ENCODE measurements at places on chromosomes 11 and 22.

DNA sequence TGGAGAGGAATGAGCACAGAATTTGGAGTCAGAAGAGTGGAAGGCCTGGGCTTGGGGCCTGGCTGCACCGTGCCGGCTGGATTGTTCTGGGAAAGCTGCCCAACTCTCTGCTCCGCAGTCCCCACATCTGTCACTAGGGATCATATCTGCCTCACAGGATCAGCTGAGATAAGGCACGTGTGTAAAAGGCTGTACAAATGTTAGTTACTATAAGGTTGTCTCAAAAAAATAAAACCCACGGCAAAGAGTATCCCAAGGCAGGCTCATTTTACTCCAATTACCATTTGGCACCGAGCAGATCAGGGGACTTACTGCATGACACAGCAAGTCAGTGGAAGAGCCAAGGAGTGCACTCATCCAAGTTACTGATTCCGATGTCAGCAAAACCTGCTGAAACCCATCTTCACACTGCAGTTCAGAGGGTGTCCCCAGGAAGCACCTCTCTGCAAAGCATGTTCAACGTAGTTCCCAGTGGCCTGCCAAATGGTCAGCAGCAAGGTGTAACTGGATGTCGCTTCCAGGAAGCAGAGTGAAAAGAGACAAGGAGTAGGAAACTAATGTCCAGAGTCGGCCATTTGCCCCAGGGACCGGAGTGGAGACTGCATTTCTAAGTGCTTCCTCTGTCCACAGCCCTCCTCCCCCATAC, 18.1 kb upstream of the MRTFA start:
- DNase-seq, result no peak

- no peak for DNase-seq
Observed at GRCh38 chr11:8967184-8967583, 2.9 kb upstream of the TMEM9B start.

DNA sequence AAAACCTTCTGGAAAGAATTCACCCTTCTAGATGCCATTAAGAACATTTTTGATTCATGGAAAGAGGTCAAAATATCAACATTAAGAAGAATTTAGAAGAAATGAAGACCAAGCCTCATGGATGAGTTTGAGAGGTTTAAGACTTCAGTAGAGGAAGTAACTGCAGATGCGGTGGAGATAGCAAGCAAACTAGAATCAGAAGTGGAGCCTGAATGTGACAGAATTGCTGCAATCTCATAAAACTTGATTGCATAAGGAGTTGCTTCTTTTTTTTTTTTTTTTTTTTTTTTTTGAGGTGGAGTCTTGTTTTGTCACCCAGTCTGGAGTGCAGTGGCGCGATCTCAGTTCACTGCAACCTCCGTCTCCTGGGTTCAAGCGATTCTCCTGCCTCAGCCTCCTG, 51.6 kb downstream of the MS4A13 start:
- DNase-seq, result no peak

GRCh38 chr11:123544631-123545375, 109.6 kb downstream of the SCN3B start:
- DNase-seq, result no peak

- no peak for DNase-seq
Observed at GRCh38 chr11:65766535-65766934, 14.2 kb downstream of the AP5B1 start.
